Activated CD8-positive, alpha-beta T cell treated with anti-CD3 and anti-CD28 coated beads, Interleukin-2, amount 10 ng/mL, durations not matched to agents 7 days and 5 days (primary cell): ENCODE measurements at places on chromosomes 13 and 19. TPM values are rescaled to one million over a fixed set of nuclear protein-coding genes. Genes with fewer than 3 reads are reported as not detected.

Gene KLK15
- total RNA-seq: not detected

Gene C19orf81
- total RNA-seq: not detected

Gene PSG7
- not detected for total RNA-seq

Gene SIGLEC11
- not detected for total RNA-seq

Gene CGB1
- not detected for total RNA-seq
